ENCODE measurements at places on chromosomes 16 and 17.
A peak's percentile ranks its signal among the peaks of the same experiment; 100 is the strongest.

DNA sequence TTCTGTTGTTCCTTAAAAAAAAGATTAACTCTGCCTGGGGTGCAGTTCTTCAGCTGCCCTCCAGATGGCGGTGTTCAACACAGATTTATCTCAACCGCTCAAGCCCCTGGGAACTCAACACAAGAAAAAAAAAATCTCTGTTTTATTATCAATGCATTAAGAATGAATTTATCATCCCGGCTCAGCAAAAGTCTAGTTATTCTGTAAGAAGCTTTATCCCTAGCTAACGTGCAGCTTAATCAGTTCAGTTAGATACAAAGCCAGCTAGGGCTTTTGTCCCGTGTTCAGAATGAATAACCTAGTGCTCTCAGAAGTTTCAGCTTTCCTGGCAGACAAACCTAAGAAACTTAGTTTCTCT is 475.9 kb upstream of the CCL2 start:
- DNase-seq: no peak

DNA sequence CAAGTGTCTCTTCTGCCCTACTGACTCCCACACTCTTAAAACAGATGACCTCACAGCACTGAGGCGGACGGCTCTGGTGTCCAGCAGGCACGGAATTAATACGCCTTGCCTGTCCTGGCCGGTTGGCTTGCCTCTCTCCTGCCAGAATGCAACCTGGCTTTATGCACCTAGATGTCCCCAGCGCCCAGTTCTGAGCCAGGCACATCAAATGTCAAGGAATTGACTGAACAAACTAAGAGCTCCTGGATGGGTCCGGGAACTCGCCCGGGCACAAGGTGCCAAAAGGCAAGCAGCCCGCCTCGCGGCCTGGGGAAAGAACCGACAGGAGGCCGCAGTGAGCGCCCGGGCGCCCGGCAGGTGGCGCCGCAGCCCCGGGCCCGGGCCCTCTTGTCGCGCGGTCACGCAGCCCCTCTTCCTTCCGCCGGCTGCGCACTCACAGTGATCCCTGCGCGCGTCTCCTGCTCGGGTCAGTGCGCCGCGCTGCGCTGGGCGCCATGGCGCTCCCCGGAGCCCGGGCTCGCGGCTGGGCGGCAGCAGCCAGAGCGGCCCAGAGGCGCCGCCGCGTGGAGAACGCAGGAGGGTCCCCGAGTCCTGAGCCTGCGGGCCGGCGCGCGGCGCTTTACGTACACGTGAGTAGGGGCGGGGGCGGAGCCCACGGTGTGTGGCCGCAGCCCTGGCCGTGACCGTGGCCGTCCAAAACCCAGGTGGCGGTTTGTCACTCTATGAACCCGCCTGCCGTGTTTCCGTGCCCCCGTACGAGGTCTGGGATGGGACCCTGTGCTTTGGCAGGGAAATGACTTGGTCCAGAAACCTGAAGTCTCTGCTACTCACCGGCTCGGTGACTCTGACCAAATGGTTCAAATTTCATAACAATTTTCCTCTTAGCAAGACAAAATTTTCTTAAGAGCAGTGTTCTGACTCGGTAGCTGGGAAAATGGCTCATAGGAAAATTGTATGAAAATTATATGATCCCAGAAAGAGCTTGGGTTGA is at the start of gene RSAD1:
TSS of gene RSAD1 (plus strand) at position 470 of the 991 bp plus-strand sequence. CDS start at position 495, 25 bp downstream.
- no peak for DNase-seq

DNA sequence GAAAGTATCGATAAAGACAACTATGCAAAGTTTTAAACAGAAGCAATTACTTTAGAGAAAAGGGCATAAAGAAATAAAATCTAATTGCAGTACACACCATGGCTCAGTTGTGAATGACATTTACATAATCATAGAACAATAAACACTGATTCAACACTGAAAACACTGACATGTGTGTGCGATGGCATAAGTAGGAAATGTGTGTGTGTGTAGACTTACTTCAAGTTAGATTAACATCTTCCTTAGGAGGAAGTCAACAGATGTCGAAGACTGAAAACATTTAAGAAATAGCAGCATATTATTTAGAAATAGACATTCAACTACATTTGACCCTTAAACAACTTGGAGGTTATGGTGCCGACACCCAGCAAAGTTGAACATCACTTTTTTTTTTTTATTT is 172.4 kb downstream of the STX8 start:
- no peak for DNase-seq

- DNase-seq: no peak
These were observed 22.7 kb upstream of the JPT2 start for GRCh38 chr16:1655269-1655807.

GRCh38 chr16:50688867-50689266 is 4.5 kb upstream of the NOD2 start:
- no peak for DNase-seq

DNA sequence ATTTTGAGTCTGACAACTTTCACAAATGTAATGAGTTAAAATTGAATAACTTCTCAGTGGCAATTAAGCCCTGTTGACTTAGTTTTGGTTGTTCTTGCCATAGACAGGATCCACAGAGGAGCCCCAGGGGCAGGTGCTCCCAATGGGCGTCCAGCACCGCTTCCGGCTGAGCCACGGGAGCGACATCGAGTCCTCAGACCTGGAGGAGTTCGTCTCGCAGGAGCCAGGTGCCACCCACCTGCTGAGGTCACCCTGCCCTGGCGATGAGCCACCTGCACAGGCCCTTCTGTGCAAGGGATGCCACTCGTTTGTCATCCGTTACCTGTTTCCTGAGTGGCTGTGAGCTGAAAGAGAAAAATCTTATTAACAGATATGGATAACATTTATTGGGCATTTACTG is 10.7 kb downstream of the CCDC40 start:
- no peak for DNase-seq

DNA sequence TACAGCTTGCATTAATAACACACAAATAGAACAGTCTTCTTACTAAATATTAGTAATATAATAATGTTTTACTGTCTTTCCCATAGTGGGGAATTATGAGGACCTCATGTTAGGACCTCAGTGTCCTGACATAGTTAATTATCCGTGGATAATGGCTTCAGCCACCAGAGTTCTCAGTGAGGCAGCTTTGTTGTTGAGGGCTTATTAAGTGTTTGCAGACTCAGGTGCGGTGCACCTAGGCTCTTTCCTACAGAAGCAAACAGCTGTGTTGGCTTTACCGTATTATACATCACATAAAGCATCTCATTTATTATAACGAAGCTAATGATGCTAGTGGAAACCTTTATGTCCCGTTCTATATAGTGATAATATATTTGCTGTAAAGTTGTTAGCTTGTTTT is 246.7 kb downstream of the FTO start:
- no peak for DNase-seq

- no peak for DNase-seq
These were observed 7.2 kb upstream of the SLC52A1 start for GRCh38 chr17:5042157-5043022.

DNA sequence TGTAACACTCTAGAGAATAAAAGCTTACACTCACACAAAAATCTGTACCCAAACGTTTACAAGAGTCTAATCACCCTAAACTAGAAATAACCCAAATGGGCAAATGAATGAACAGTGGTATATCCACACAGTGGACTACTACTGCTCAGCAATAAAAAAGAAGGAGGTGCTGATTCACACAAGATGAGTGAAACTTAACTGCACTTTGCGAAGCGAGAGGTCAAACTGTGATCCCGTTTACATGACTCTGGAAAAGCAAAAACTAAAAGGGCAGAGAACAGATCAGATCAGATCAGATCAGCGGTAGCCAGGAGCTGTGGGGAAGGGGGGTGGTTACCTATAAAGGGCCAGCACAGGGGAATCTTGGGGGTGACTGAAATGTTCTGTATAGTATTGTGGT is 113.4 kb downstream of the TRIM37 start:
- no peak for DNase-seq

DNA sequence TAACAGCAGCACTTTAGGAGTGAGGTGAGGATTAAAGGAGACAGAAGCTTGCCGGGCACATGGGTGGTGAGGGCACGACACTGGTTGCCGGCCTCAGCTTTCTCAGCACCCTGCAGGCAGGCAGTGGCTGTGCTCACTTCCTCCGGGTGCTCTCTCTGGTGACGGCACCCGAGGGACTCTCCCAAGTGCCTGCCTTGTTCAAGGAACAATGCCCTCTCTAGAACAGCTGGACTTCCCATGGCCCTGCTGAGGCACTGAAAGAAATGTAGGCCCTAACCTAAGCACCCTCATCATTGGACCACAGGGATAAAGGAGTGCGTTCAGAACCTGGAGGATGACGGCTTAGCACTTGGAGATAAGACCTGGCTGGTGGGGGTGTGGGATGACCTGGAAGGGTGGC is 72.7 kb downstream of the N4BP1 start:
- DNase-seq: no peak

GRCh38 chr17:14871921-14872320 is 393.2 kb downstream of the PMP22 start:
- no peak for DNase-seq

DNA sequence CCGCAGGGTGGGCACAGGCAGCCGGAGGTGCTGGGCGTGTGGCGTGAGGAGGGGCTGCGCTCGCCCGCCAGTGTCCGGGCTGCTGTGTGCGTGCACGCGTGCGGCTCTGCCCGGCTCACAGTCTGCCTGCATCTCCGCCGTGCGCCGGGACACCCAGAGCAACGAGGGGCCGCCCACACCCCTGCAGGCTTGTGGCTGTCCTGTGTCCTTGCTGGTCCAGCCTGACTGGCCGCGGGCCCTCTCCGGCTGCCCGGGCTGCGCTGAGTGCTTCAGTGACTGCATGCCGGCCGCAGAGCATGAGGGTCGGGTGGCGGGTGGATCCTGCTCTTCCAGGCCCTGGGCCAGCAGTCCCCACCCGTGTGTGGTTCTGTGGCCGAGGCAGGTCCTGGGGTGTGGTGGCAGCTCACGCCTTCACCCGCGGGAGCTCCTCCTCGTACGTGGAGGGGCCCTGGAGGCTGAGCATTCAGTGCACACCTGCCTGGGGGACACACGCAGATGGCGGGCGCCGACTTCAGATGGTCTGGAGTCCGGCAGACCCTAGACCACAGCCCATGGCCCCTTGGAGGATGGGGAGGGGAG is 12.4 kb downstream of the TPSG1 start:
- no peak for DNase-seq

- DNase-seq: no peak
These were observed 234.5 kb downstream of the C16orf78 start for GRCh38 chr16:49608098-49608497.

- no peak for DNase-seq
These were observed 5.3 kb downstream of the HMOX2 start for GRCh38 chr16:4481526-4481925.

GRCh38 chr16:12732600-12732999 is 71.1 kb downstream of the CPPED1 start:
- DNase-seq: no peak

GRCh38 chr17:59028328-59028727 is 78.4 kb downstream of the TRIM37 start:
- DNase-seq: no peak

- no peak for DNase-seq
These were observed 22.7 kb downstream of the GGA3 start for GRCh38 chr17:75238684-75239191.

GRCh38 chr16:84922351-84923120 is 88.8 kb downstream of the ZDHHC7 start:
- DNase-seq: no peak

GRCh38 chr16:70685938-70686375 is at the start of gene MTSS2:
Gene MTSS2, minus strand, starts transcription at chr16:70686053. Its CDS starts 262 bp downstream, at chr16:70685791.
- DNase-seq: peak; percentile 81

DNA sequence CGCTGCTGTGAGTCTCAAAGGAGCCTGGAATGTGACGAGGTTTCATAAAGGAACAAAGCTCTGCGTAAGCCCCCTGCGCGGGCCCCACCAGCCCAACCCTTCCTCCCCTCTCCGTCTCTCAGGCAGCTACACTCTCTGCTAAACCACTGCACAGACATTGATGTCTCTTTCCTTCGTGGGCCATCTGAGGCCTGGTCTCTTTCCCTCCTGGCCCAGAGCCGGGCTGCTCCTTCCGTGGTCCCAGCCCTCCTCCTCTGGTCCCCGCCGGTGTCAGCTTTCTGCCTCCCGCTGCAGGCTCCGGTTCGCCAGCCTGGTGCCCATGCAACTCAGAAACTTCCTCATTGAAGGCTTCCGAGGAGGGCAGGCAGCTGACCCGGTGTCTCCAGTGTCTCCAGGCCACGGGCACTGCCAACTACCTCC is 7.4 kb downstream of the SCARF1 start:
- DNase-seq: no peak

GRCh38 chr17:5516060-5516792 is 29.9 kb downstream of the MIS12 start:
- DNase-seq: peak; percentile 47

GRCh38 chr16:76926042-76926441 is 264.9 kb upstream of the MON1B start:
- DNase-seq: no peak

GRCh38 chr16:83817022-83817421 is 9.2 kb downstream of the HSBP1 start:
- DNase-seq: no peak

GRCh38 chr17:47720754-47721533 is 12.1 kb upstream of the TBX21 start:
- DNase-seq: no peak

- no peak for DNase-seq
These were observed 8.3 kb downstream of the NKIRAS2 start for GRCh38 chr17:42027961-42028790.

DNA sequence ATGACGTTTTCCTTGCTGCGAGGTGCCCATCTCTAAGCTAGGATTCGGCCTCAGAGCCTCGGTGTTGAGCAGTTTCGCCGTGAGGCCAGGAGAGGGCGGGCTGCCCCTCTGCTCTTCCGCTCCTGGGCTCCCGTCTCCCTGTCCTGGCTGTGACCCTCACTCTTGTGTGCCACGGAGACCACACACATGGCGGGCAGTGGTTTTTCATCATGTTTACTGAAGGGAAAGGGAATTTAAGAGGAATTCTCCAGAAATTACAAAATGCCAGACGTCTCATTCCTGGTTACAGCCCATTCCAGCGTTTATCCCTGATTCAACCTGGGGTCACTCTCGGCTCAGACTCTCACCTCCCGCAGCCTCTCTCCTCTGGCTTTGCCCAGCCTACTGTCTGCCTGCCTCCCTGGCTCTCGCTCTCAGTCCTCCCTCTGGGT is 96.8 kb upstream of the ELAC2 start:
- DNase-seq: no peak

DNA sequence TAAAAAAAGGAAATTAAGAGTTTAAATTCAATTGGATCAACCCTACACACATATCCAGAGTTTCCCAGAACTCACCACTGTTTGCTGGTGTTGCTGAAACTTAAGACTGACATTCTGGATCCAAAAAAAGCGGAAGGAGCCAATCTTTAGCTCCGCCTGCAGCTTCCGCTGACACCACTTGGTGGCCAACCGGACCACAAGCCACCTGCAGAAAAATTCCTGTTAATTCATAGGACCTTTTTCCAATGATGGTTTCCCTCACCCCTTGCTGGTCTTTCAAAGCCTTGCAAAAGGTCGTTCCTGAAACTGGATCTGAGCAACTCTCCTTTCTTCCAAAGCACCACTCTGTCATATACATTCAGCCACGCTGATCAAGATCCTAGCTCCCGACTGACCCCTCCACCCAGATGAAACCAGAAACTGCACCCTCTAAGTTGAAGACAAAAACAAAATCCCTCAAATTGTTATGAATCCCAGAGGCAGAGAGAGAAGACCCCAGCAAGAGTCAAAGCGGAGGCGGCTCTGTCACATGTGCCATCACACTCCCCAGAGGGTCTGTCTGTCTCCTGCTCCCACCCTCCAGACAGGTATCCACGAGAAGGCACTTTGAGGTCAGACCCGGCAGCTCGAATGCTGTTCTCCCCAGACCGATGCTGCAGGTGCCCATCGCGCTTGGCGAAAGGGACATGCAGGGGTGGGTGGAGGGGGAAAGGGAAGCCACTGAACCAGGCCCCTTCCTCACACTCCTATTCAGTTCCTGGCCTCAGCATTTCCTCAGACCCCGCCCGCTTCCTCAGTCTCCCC is 773 bp downstream of the BLTP2 start:
- DNase-seq: no peak
